ENCODE measurements at places on chromosomes 2 and 18.

GRCh38 chr2:121881950-121882349, 126.5 kb downstream of the TSN start:
- DNase-seq, result no peak

GRCh38 chr2:98935777-98936352, at the start of gene CRACDL:
TSS of gene CRACDL (minus strand) at chr2:98936225. CDS start at chr2:98846800, 89,425 bp downstream.
- no peak for DNase-seq

GRCh38 chr2:106114166-106114565, 79.9 kb downstream of the UXS1 start:
- no peak for DNase-seq

- DNase-seq, result no peak
These were observed 60.9 kb upstream of the SLC14A2 start for GRCh38 chr18:45554389-45554737.

DNA sequence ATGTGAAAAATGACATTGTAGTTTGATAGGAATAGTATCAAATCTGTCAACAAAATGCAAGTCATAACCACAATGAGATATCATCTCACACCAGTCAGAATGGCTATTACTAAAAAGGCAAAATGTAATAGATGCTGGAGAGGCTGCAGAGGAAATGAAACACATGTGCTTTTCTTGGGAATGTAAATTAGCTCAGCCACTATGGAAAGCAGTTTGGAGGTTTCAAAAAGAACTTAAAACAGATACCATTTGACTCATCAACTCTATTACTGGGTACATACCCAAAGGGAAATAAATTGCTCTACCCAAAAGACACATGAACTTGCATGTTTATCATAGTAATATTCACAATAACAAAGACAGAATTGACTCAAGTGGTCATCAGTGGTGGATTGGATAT, 572.6 kb downstream of the TRIB2 start:
- no peak for DNase-seq

All from GDM1 (cell line).